ELR (cell line): ENCODE measurements at places on chromosomes 7 and 10.

DNA sequence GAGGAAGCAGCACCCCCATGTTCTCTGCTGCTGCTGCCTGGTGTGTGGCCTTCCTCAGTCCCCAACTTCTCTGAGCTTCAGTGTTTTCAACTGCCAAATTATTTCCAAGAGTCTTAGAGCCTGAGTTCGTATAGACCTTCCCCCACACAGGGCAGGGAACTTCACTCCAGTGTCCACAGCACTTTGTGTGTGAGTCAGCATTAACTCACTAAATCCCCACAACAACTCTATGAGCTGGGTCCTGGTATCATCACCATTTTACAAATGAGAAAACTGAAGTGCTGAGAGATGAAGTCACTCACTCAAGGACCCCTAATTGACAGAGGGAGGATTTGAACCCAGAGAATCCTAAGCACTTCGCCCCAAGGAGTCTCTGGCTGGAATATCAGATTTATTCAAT is 48.3 kb downstream of the ADCYAP1R1 start:
- DNase-seq = peak; percentile 62

- DNase-seq = no peak
Observed at GRCh38 chr7:94206295-94206694, 188.4 kb upstream of the COL1A2 start.

GRCh38 chr7:27947586-27948278 is 207.8 kb downstream of the TAX1BP1 start:
- peak; percentile 51 for DNase-seq

GRCh38 chr7:154171422-154171821 is 119.2 kb downstream of the DPP6 start:
- no peak for DNase-seq

DNA sequence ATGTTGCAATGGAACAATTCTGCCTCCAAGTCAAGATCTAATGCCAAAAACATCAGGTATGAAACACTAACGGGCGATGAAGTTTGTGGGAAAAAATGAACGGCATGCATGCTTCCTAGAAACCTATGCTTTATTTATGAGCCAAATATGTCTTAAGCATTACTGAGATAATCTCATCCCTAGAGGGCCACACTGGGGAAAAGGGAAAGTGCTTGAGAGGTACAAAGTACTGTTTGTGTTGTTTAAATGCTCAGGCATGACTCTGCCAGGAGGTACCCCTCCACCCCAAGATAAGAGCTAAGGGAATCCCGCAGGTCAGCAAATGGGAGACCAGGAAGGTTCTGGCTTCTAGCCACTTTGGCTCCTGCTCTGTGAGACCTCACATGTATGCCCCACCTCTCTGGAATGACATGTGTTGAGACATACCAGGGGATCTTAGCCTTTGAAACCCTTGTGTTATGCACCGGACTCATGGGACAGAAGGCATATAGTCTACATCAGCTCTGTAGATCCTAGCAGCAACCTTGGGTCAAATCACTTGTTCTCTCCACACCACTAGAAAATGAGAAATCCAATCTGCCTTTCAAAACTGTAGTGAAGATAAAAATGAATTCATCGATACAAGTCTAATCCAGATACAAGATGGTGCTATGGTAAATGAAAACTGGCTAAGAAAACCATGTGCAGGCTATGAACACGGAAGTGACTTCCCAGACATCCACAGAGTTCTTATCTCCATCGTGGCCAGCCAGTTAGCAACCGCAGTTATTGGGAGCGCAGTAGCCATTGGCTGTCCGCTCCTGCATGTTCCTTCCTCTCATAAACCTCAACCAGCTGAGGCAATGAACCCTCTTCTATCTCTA is 61.0 kb downstream of the CREB3L2 start:
- DNase-seq = no peak

DNA sequence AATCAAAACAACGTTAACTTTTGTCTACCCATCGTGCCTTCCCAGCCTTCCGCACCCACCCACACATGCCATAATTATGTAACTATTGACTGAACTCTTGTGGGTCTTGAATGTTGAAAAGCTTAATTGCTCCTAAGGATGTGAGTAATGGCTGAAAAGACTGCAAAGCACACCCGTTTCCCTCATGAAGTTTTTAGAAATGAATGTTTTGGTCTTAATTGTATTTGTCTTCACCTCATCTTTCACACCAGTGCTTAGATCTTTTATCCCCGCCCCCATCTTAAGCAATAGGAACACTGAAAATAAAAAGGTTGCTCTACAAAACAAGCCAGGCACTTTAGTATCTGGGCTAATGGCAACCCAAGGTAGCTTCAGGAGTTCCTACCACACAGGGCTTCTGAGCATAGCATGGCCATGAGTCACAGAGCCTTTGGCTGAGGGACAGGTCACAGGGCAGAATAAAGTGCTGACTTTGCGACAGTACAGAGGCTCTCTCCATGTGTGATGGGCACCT is 690.5 kb downstream of the PARD3 start:
- peak; percentile 89 for DNase-seq

GRCh38 chr10:53122281-53122680 is 349.7 kb upstream of the MBL2 start:
- no peak for DNase-seq

- DNase-seq = no peak
Observed at GRCh38 chr10:112758961-112759360, 191.1 kb upstream of the TCF7L2 start.
